D721Med (cell line): ENCODE measurements at places on chromosomes 4 and X.

- DNase-seq = no peak
These were observed 201.7 kb downstream of the NLGN4X start for GRCh38 chrX:6026980-6027379.

GRCh38 chrX:79036157-79036880 is 91.1 kb downstream of the P2RY10 start:
- no peak for DNase-seq

GRCh38 chrX:750263-750662 is 119.7 kb downstream of the SHOX start:
- no peak for DNase-seq

- DNase-seq = no peak
These were observed 72.3 kb downstream of the STAG2 start for GRCh38 chrX:124033821-124034220.

GRCh38 chr4:7234355-7235029 is 42.2 kb downstream of the SORCS2 start:
- no peak for DNase-seq
